ENCODE measurements at places on chromosomes 12 and 14. TPM values are rescaled to one million over a fixed set of nuclear protein-coding genes. Genes with fewer than 3 reads are reported as not detected.

PMCH gene
- total RNA-seq: not detected

ADAM21 gene
- total RNA-seq: not detected

PTGER2 gene
- total RNA-seq: 6.4 TPM

CAPRIN2 gene
- 153 TPM for total RNA-seq

DYNLL1 gene
- total RNA-seq: 128 TPM

IGFBP6 gene
- total RNA-seq: 70.2 TPM

DNA sequence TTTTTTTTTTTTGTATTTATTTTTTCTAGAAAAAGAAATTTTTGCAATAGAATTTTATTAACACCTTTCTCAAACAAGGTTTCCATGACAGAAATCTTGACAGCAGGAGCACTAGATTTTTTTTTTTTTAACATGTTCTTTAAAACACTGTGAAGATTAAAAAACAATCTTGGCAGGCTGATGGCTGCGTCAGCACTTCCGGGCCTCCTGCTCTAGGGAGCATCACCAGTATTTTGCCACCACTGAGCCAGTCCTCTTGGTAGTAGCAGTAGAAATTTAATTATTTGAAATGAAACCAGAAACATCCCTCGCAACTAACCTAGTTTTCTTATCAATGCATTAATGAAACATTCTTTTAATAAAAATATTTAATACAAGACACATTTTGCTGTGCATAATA lies 99.6 kb downstream of the APAF1 start:
- H3K4me3 ChIP-seq: no peak overlapping the region
- no peaks in the 10 kb centered on the region for H3K36me3 ChIP-seq
- no peak overlapping the region for H3K27ac ChIP-seq
- DNase-seq: no peak
- H3K4me1 ChIP-seq: peaks cover 9% of the 10 kb centered on the region

DNA sequence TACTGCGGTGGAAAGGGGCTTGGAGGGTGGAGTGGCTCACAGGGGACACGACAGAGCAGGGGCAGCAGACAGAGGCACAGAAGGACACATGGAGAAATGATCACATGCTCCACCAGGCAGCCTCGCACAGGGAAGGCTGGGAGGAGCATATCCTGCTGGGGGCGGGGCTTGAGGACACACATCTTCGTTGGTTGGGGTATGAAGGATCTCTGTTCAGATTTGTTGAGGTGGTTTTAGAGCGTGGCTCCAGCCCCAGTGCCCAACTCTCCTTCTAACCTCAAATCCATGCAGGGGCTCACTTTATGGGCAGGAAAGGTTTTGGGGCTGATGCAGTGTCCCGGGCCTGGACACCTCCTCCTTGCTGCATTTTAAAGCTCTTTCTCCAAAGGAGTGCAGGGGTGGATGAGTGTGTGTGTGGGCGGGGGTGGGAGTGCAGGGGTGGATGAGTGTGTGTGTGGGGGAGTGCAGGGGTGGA lies 733 bp upstream of the P3H3 start:
- DNase-seq: peak; percentile 67
- H3K4me1 ChIP-seq: peaks cover 15% of the 10 kb centered on the region
- H3K27ac ChIP-seq: no peak overlapping the region
- no peaks in the 10 kb centered on the region for H3K27me3 ChIP-seq
- H3K4me3 ChIP-seq: no peak overlapping the region
- H3K36me3 ChIP-seq: no peaks in the 10 kb centered on the region

- no peak overlapping the region for H3K4me3 ChIP-seq
- no peaks in the 10 kb centered on the region for H3K27me3 ChIP-seq
- H3K27ac ChIP-seq: no peak overlapping the region
- H3K4me1 ChIP-seq: no peaks in the 10 kb centered on the region
Measured at GRCh38 chr14:101754893-101755292, 6.6 kb upstream of the PPP2R5C start.

DNA sequence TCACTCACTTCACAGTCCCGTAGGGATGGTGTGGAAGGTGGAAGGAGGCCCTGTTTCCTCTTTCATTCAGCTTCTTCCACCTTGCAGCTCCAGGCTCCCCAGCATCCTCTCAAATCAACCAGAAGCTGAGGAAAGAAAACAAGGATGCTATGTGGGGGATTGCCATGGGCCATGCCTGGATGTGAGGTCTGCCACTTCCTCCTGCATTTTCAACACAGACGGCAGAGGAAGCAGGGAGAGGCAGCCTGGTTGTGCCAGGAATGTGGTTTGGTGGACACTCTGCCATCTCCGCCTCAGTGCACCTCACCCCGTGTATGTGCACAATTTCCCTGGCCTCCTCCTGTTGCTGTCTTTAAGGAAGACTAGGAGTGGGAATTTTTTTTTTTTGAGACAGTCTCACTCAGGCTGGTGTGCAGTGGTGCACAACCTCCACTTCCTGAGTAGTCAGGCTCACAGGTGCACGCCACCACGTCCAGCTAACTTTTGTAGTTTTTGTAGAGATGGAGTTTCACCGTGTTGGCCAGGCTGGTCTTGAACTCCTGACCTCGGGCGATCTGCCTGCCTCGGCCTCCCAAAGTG lies 99.2 kb downstream of the SLC15A4 start:
- no peak overlapping the region for H3K4me3 ChIP-seq
- H3K27me3 ChIP-seq: no peaks in the 10 kb centered on the region
- H3K4me1 ChIP-seq: no peaks in the 10 kb centered on the region
- H3K36me3 ChIP-seq: no peaks in the 10 kb centered on the region

DNA sequence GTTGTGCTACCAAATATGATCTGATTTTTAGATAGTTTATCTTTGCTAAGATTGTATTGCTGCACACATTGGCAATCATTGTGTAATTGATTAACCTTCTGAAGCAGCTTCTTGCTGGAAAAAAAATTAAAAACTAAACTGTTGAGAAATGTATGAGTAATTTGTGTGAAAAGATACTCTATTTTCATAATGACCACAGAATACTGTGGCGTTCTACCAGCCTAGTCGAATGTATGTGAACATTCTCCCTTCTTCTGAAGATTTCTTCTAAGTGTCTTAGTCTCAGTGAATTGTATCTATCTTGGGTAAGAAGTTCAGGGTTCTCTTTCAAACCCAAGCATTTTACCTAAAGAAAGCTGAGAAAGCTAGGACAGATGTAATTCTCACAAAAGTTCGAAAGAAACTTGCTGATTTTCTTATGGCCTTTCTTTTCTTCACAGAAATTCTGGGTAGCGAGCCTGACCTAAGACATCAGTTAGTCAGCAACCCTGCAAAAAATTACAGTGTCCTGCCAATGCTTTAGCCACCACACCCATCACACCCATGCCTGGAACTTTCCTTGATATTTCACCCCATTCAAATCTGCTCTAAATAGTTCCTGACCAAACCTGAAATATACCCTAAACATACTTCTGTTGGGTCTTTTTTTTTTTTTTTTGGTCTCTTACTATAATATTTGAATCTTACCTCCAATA lies 27.1 kb upstream of the C12orf71 start:
- H3K27ac ChIP-seq: no peak overlapping the region
- H3K4me1 ChIP-seq: no peaks in the 10 kb centered on the region
- no peak for DNase-seq
- H3K27me3 ChIP-seq: no peaks in the 10 kb centered on the region
- no peak overlapping the region for H3K4me3 ChIP-seq

- no peak overlapping the region for H3K4me3 ChIP-seq
- no peaks in the 10 kb centered on the region for H3K36me3 ChIP-seq
- H3K4me1 ChIP-seq: no peaks in the 10 kb centered on the region
- no peak overlapping the region for H3K27ac ChIP-seq
- H3K27me3 ChIP-seq: no peaks in the 10 kb centered on the region
Measured at GRCh38 chr14:52076334-52076733, 7.5 kb upstream of the NID2 start.

- H3K27me3 ChIP-seq: no peaks in the 10 kb centered on the region
- H3K36me3 ChIP-seq: no peaks in the 10 kb centered on the region
- DNase-seq: no peak
- no peaks in the 10 kb centered on the region for H3K4me1 ChIP-seq
- no peak overlapping the region for H3K27ac ChIP-seq
Measured at GRCh38 chr12:121383601-121384021, 16.3 kb upstream of the RNF34 start.

GRCh38 chr12:94621662-94622359 lies 28.5 kb downstream of the TMCC3 start:
- H3K27ac ChIP-seq: peak overlapping the region; percentile 59
- no peaks in the 10 kb centered on the region for H3K36me3 ChIP-seq
- no peaks in the 10 kb centered on the region for H3K4me1 ChIP-seq

GRCh38 chr14:44529026-44529425 lies 21.9 kb upstream of the FSCB start:
- no peaks in the 10 kb centered on the region for H3K36me3 ChIP-seq
- H3K4me3 ChIP-seq: no peak overlapping the region
- DNase-seq: no peak
- H3K4me1 ChIP-seq: no peaks in the 10 kb centered on the region
- no peak overlapping the region for H3K27ac ChIP-seq
- H3K27me3 ChIP-seq: no peaks in the 10 kb centered on the region

- H3K4me1 ChIP-seq: no peaks in the 10 kb centered on the region
- no peaks in the 10 kb centered on the region for H3K36me3 ChIP-seq
- no peak overlapping the region for H3K4me3 ChIP-seq
Measured at GRCh38 chr12:88493636-88494035, 86.6 kb downstream of the KITLG start.

DNA sequence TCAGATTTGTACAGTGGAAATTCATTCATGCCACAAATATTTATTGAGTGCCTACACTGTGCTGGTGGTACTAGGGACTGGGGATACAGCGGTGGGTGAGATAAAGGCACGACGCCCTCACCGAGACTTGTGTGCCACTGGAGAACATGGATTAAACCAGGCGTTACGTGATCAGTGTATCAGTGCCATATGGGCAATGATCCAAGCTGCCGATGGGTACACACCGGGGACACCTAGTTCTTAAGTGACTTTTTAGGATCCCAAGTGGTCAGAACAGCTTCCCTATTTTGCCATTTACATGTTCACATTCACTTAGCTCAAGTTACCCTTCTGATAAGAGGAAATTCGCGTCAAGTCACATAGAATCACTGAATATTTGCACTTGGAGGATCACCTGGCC lies 236.7 kb downstream of the CACNA1C start:
- H3K4me3 ChIP-seq: no peak overlapping the region
- no peak for DNase-seq
- H3K36me3 ChIP-seq: no peaks in the 10 kb centered on the region
- H3K27me3 ChIP-seq: no peaks in the 10 kb centered on the region
- no peak overlapping the region for H3K27ac ChIP-seq

DNA sequence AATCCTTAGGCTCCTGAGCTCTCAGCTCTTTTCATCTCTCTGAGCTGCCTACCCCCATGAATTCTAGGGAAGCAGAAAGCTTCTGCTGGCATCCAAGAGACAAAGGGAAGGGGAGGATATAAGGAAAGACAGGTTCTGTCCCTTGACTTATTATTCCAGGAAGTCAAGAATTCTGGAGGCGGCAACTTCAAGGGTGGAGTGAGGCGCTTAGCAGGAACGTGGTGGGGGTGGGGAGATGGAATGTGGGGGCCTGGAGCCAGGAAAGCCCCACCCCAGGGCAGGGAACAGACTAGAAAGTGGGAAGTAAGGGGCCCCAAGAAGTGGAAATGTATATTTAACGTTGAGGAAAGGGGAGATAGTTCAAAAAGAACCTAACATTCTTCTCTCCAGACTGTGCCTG lies 1.4 kb downstream of the CALCOCO1 start:
- H3K4me1 ChIP-seq: peaks cover 14% of the 10 kb centered on the region
- no peaks in the 10 kb centered on the region for H3K36me3 ChIP-seq
- no peaks in the 10 kb centered on the region for H3K27me3 ChIP-seq
- no peak for DNase-seq

GRCh38 chr12:46371718-46372543 lies 642 bp downstream of the SLC38A2 start:
- no peaks in the 10 kb centered on the region for H3K36me3 ChIP-seq
- H3K4me3 ChIP-seq: peak overlapping the region; percentile 81
- H3K4me1 ChIP-seq: no peaks in the 10 kb centered on the region
- H3K27me3 ChIP-seq: no peaks in the 10 kb centered on the region
- DNase-seq: peak; percentile 70

DNA sequence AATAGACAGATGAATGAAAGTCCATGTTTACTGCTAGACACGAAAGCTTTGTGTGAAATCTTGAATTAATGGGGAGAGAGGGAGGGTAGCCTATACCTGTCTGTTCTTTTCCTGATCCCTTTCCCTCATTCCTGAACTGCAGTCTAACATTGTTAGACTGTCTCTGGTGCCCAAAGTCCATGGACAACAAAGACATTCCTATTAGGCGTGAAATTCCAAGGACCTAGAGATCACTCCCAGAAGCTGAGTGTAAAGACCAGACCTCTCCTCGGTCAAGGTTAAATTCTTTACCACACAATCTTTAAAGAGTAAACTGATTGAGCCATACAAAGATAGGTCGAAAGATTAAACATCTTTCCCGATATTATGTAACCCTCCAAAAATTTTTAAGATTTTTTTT lies 270.7 kb upstream of the GARIN2 start:
- H3K27ac ChIP-seq: no peak overlapping the region
- no peaks in the 10 kb centered on the region for H3K36me3 ChIP-seq
- DNase-seq: no peak
- H3K4me1 ChIP-seq: no peaks in the 10 kb centered on the region

DNA sequence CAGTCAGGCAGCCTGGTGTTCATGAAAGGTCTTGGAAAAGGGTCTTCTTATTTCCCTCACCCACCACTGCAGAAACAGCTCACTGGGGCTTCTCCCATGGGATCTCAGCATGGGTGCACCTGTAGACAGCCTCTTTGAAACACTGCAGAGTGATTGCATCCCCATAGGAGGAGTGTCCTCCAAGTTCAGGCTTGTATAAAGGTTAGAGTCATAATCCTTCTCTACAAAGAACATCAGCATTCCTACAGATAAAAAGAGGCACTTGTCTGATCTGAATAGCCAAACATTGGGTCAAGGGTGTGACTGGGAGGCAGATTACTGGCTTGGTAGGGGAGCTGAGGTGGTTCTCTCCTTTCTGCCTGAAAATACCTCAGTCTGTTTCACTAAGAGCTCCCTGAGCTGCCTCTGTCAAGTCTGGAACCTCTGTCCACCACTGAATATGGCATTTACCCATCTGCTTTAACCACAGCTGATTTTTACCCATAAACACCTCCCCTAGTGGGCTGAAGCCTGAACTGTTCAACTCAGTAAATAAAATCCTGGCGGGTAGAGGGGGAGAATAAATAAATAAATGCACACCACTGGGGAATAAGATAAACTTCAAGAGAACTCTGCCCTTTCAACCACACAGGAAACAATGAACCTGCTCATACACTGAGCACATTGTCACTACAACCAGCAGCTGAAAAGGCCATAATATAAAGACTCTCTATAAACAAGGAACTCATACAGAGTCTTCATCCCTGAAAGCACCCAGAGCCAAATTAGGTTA lies 120.7 kb upstream of the SCAF11 start:
- no peaks in the 10 kb centered on the region for H3K36me3 ChIP-seq
- H3K4me1 ChIP-seq: no peaks in the 10 kb centered on the region
- H3K27me3 ChIP-seq: no peaks in the 10 kb centered on the region
- H3K4me3 ChIP-seq: no peak overlapping the region
- H3K27ac ChIP-seq: no peak overlapping the region
- no peak for DNase-seq

Data from Peyer's patch (tissue), 4 donors.